ENCODE measurements at places on chromosomes 2 and 18.
A peak's percentile ranks its signal among the peaks of the same experiment; 100 is the strongest.

DNA sequence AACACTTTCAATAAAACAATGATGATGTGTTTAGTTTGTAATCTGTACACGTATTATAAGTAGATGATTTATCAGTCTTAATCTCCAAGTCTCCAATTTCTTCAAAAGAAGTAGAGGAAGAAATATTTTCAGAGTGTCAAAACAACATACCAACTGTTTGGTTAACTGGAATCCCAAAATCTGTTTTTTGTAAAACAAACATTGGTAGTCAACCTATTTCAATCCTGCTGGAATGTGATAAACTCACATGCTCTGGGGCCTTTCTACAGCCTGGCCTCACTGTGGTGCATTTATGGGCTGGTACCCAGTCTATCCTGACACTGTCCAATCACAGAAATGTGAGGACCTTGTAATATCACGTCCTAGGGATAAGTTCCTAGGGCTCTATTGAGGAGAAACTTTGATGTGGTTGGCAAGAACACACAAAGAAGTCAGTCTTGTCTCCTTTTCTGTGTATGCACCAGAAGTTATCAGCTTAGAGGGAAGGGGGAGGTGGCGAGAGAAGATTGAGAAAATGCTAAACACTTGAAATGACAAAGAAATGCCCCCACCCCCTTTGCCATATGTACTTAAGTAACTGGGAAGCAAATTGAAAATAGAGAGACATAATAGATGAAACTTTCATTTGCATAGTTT is 47.2 kb downstream of the PRKRA start:
- DNase-seq, result no peak

- no peak for DNase-seq
These were observed 167.9 kb upstream of the REG3A start for GRCh38 chr2:79327460-79327859.

- no peak for DNase-seq
These were observed 31.9 kb downstream of the PRKRA start for GRCh38 chr2:178419123-178419522.

- no peak for DNase-seq
These were observed 131.8 kb downstream of the CSRNP3 start for GRCh38 chr2:165601065-165601830.

DNA sequence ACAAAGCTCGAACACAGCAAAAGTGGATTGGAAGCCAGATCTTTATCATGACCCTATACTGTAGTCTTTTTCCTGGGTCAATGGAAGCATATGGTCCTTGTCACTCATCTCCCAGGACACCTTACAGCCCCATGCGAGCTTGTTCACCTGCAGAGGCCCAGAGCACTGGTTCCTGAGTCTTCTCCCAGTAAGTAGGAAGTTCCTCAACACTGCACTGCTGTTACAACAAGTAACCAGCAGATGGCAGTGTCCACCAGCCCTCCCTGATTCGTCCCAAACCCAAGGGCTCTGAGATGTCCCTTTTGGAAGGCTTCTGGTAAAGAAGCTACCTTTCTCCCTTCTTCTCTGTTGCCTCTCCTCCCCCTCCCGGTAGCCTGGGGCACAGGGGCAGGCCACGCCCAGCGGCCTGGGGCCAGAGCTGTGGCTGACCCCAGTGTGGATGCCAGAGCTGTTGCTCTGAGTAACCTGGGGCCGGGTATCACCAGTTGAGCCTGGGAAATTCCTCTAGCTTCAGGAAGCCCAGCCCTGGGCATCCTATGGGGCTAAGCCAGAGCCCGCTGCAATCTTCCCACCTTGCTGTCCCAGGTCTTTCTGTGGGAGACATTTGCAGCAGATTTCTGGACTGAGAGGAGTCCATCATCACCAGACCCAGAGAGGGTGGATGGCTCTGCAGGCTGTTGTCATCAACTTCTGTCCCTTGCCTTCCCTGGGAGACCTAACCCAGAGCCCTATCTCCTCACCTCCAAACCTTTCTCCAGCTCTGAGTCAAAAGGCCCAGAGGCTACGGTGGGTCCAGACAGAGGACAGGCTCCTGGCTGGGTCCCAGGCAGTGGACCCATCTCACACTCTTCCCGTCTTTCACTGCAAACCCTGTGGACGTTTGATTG is 5.3 kb upstream of the GDF7 start:
- peak; percentile 63 for DNase-seq
